ENCODE measurements at places on chromosomes 2 and 18.

- no peak overlapping the region for H3K4me3 ChIP-seq
- H3K27ac ChIP-seq: no peak overlapping the region
- H3K4me1 ChIP-seq: no peaks in the 10 kb centered on the region
- no peak for DNase-seq
- no peaks in the 10 kb centered on the region for H3K36me3 ChIP-seq
Measured at GRCh38 chr18:31508781-31509180, 10.8 kb downstream of the DSG2 start.

GRCh38 chr2:127219171-127220070 lies 678 bp downstream of the CYP27C1 start:
- H3K4me3 ChIP-seq: peak overlapping the region; percentile 26
- H3K36me3 ChIP-seq: no peaks in the 10 kb centered on the region
- peaks cover 27% of the 10 kb centered on the region for H3K4me1 ChIP-seq
- H3K27me3 ChIP-seq: peaks cover 17% of the 10 kb centered on the region
- peak; percentile 23 for DNase-seq
- H3K27ac ChIP-seq: no peak overlapping the region

GRCh38 chr18:33844232-33844631 lies 266.2 kb downstream of the ASXL3 start:
- no peak overlapping the region for H3K4me3 ChIP-seq
- no peaks in the 10 kb centered on the region for H3K4me1 ChIP-seq
- H3K27me3 ChIP-seq: no peaks in the 10 kb centered on the region
- no peak overlapping the region for H3K27ac ChIP-seq
- no peak for DNase-seq

DNA sequence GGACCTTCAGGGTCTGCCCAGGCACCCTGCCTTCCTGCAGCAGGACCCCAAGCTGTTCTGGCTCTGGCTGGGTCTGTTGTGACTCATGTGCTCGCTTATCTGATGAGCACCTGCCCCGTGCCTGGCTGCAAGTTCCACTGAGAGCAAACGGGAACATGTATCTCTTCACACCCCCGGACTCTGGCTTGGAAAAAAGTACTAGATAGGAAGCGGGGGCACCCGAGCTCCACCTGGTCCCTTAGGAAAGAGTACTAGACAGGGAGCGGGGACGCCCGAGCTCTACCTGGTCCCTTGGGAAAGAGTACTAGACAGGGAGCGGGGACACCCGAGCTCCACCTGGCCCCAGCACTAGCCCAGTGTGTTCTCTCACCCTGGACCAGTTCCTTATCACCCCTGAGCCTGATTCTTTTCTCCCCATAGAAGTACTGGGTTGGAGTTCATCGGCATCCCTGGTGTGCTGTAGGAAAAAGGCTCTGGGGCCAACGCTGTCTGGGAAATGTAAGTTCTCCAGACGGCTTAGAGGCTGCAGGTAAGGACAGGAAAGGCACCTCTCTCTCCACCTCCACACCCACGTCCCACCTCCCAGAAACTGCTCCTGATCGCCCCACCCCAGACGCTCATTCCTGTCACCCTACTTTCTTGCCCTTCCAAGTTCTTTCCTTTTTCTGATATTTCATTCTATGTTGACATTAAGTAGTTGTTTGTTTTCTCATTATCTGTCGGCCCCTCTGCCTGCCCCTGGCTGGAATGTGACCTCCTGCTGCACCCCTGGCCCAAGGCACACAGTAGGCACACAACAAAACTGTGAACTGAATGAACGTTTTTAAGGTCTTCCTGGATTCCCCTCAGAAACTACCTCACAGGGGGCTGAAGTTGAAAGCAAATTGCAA lies 40.2 kb downstream of the HDAC4 start:
- no peaks in the 10 kb centered on the region for H3K27me3 ChIP-seq
- DNase-seq: no peak
- no peak overlapping the region for H3K4me3 ChIP-seq
- no peak overlapping the region for H3K27ac ChIP-seq
- H3K36me3 ChIP-seq: no peaks in the 10 kb centered on the region

DNA sequence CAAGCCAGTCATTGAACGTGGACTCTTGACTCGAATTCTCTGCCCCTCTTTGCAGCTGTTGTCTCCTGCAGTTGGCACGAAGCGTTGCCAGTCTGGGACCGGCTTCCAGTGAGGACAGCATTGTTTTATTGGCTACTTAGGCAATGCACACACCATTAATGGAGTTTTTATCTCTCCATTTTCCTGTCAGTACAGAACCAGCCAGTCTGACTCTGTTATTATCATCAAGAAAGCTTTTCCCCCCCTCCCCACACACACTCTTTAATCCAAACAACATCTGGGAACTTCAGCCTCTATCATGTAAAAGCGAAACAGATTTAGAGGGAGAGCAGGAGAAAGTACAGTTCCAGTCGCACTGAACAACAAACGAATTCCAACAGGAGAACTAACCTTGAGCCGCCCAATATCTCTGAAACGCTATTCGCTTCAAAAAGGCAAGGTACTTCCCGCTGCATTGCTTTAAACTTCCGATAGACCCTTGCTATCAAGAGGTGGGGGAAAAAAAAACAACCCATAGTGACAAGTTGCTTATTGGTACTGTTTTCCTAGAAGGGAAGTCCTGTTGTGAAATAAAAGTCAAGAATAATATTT lies 38.2 kb downstream of the ACVR1 start:
- no peaks in the 10 kb centered on the region for H3K27me3 ChIP-seq
- no peaks in the 10 kb centered on the region for H3K36me3 ChIP-seq
- no peaks in the 10 kb centered on the region for H3K4me1 ChIP-seq
- H3K27ac ChIP-seq: no peak overlapping the region

DNA sequence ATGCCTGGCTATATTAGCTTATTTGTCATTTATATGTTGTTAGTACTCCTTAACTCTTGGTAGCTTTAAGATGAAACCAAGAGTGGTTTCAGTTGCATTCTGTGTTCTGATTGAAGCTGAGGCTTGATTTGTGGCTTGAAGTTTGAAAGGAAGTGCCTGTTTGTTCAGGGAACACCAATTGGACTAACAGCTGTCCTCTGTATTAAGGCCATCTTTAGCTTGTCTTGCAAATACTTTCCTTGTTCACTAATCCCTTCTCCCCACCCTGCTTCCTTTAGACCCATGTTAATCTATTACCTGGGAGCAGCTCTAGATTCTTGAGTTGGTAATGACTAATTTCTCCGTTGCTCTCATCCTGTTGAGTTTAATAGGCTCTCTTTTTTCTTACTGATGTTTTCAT lies 13.4 kb downstream of the ITGA6 start:
- peaks cover 12% of the 10 kb centered on the region for H3K4me1 ChIP-seq
- H3K27me3 ChIP-seq: no peaks in the 10 kb centered on the region
- no peaks in the 10 kb centered on the region for H3K36me3 ChIP-seq

- no peak overlapping the region for H3K4me3 ChIP-seq
- no peak for DNase-seq
- no peaks in the 10 kb centered on the region for H3K4me1 ChIP-seq
- H3K36me3 ChIP-seq: peaks cover 29% of the 10 kb centered on the region
Measured at GRCh38 chr2:174223388-174223787, 24.9 kb downstream of the OLA1 start.

GRCh38 chr2:237961637-237962036 lies 5.2 kb upstream of the UBE2F start:
- no peak overlapping the region for H3K27ac ChIP-seq
- no peaks in the 10 kb centered on the region for H3K36me3 ChIP-seq
- DNase-seq: no peak
- H3K4me3 ChIP-seq: no peak overlapping the region
- H3K4me1 ChIP-seq: peaks cover 5% of the 10 kb centered on the region

- H3K36me3 ChIP-seq: no peaks in the 10 kb centered on the region
- no peaks in the 10 kb centered on the region for H3K4me1 ChIP-seq
- no peaks in the 10 kb centered on the region for H3K27me3 ChIP-seq
- no peak overlapping the region for H3K27ac ChIP-seq
Measured at GRCh38 chr2:120905824-120906571, 170.3 kb downstream of the GLI2 start.

GRCh38 chr18:46649071-46649862 lies 7.8 kb downstream of the LOXHD1 start:
- no peaks in the 10 kb centered on the region for H3K4me1 ChIP-seq
- H3K4me3 ChIP-seq: no peak overlapping the region
- DNase-seq: no peak
- no peak overlapping the region for H3K27ac ChIP-seq

All from B cell (primary cell).